Thyroid gland (tissue), 4 donors: ENCODE measurements at places on chromosomes 4 and X. TPM values are rescaled to one million over a fixed set of nuclear protein-coding genes. Genes with fewer than 3 reads are reported as not detected.
A peak's percentile ranks its signal among the peaks of the same experiment; 100 is the strongest.

The FGFR3 gene
- total RNA-seq = 2.5 TPM

The NALF2 gene
- total RNA-seq = 2.8 TPM

GRCh38 chr4:146343776-146344175 lies 129.4 kb downstream of the REELD1 start:
- no peaks in the 10 kb centered on the region for H3K27me3 ChIP-seq
- no peaks in the 10 kb centered on the region for H3K36me3 ChIP-seq
- no peak for DNase-seq
- no peak overlapping the region for H3K27ac ChIP-seq
- H3K4me3 ChIP-seq = no peak overlapping the region
- no peaks in the 10 kb centered on the region for H3K4me1 ChIP-seq

The NPFFR2 gene
- total RNA-seq = 0.33 TPM

- H3K27ac ChIP-seq = peak overlapping the region; percentile 53
- DNase-seq = no peak
- no peak overlapping the region for H3K4me3 ChIP-seq
- no peaks in the 10 kb centered on the region for H3K36me3 ChIP-seq
- peaks cover 15% of the 10 kb centered on the region for H3K4me1 ChIP-seq
- H3K27me3 ChIP-seq = no peaks in the 10 kb centered on the region
Measured at GRCh38 chr4:145828802-145829485, 109.7 kb downstream of the ZNF827 start.

DNA sequence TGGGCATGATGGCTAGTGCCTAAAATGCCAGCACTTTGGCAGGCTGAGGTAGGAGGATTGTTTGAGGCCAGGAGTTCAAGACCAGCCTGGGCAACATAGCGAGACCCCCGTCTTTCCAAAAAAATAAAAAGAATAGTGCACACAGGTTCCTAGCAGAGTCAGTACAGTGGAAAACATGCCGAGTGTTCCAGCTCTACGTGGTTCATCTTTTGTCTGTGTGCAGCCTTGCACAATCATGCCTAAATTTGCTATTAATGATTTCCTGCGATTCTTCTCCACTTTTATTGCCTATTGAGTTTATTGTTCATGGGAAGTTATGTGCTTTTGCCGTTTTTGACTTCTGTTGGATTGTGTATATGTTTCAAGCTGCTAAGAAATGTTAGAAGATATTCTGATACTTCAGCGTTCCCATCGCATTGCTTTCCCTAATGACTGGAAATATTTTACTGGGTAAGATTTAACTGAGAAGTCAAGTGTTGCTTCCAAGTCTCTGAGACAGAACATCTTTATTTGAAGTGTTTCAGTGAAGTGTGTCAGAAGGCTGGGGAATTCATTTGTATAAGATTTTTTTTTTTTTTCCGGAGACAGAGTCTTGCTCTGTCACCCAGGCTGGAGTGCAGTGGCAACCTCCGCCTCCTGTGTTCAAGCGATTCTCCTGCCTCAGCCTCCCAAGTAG lies 11.3 kb downstream of the DOCK11 start:
- no peaks in the 10 kb centered on the region for H3K27me3 ChIP-seq
- DNase-seq = peak; percentile 35
- no peaks in the 10 kb centered on the region for H3K36me3 ChIP-seq
- H3K4me1 ChIP-seq = peaks cover 27% of the 10 kb centered on the region

DNA sequence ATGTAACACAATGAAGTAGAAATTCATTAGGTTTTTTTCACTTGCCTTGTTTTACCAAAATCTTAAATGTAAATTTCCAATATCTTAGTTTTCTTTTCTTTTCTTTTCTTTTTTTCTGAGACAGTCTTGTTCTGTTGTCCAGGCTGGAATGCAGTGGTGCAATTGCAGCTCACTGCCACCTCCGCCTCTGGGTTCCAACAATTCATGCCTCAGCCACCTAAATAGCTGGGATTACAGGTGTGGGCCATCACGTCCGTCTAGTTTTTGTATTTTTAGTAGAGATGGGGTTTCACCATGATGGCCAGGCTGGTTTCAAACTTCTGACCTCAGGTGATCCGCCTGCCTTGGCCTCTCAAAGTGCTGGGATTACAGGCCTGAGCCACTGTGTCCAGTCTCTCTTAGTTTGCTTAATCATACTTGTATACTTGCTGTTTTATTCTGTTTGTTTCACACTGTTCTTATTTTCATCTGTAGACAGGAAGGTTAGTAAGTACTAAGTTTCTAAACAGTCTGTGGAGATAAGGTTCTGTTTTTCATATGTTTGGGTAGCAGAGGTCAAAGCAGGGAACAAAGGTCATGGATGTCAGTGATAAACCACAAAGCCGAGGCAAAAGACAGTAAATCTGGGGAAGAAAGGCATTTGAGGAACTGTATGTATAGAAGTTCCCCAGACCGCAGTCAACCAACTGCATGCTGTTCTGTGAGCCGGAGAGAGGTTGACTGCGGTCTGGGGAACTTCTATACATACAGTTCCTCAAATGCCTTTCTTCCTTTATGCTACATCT lies 129.1 kb downstream of the CBR4 start:
- H3K4me1 ChIP-seq = peaks cover 37% of the 10 kb centered on the region
- H3K36me3 ChIP-seq = peaks cover 3% of the 10 kb centered on the region
- peak overlapping the region; percentile 30 for H3K27ac ChIP-seq
- no peaks in the 10 kb centered on the region for H3K27me3 ChIP-seq
- no peak for DNase-seq
- H3K4me3 ChIP-seq = no peak overlapping the region

GRCh38 chrX:77404419-77404818 lies 42.8 kb upstream of the FGF16 start:
- no peak for DNase-seq
- H3K4me1 ChIP-seq = no peaks in the 10 kb centered on the region
- no peaks in the 10 kb centered on the region for H3K27me3 ChIP-seq
- H3K27ac ChIP-seq = no peak overlapping the region
- no peaks in the 10 kb centered on the region for H3K36me3 ChIP-seq
- H3K4me3 ChIP-seq = no peak overlapping the region

The ARHGAP6 gene
- 63.8 TPM for total RNA-seq

The N4BP2 gene
- total RNA-seq = 26.8 TPM

- H3K27me3 ChIP-seq = no peaks in the 10 kb centered on the region
- H3K4me3 ChIP-seq = no peak overlapping the region
- no peak overlapping the region for H3K27ac ChIP-seq
- no peaks in the 10 kb centered on the region for H3K4me1 ChIP-seq
- no peaks in the 10 kb centered on the region for H3K36me3 ChIP-seq
- peak; percentile 37 for DNase-seq
Measured at GRCh38 chrX:8879750-8880149, 78.6 kb upstream of the FAM9A start.

GRCh38 chrX:24479924-24480323 lies 14.8 kb downstream of the PDK3 start:
- H3K4me3 ChIP-seq = no peak overlapping the region
- H3K36me3 ChIP-seq = no peaks in the 10 kb centered on the region
- no peaks in the 10 kb centered on the region for H3K4me1 ChIP-seq

- no peak overlapping the region for H3K4me3 ChIP-seq
- no peaks in the 10 kb centered on the region for H3K36me3 ChIP-seq
- H3K4me1 ChIP-seq = peaks cover 12% of the 10 kb centered on the region
- H3K27ac ChIP-seq = no peak overlapping the region
Measured at GRCh38 chr4:26346203-26346620, 25.4 kb downstream of the RBPJ start.

- no peaks in the 10 kb centered on the region for H3K27me3 ChIP-seq
- no peak for DNase-seq
- H3K27ac ChIP-seq = no peak overlapping the region
- H3K4me3 ChIP-seq = no peak overlapping the region
Measured at GRCh38 chr4:74369855-74370254, 4.9 kb downstream of the EREG start.

The GRK4 gene
- total RNA-seq = 10.8 TPM

The MAP3K15 gene
- not detected for total RNA-seq
